ENCODE measurements at places on chromosomes 11 and 22.

DNA sequence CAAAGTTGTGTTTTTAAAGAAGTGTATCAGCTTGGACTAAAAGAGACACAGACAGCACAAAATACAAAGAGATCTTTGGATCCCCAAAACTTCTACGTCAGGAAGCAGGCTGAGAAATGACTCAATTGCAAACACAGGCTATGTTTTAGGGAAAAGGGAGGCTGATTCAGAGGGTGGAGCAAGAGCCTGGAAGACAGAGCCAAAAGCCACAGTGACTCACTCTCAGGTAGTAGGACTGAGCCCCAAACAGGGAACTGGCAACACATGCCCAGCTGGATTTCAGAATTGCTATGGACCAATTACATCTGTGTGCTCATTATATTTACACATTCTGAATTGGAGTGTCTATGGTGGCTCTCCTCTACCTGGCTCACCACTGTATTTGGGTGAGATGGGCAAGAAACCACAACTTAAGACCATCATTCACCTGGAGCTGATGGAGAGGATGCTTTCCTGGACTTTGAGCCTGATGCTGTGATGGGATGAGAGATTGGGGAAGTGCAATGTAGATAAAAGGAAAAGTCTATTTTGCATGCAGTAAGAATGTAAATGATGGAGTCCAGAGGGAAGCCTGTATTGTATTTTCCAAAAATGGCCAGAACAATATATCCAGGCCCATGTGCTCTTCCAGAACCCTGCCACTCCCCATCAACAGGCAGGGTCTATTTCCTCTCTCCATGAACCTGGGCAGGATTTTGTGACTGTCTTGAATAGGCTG is 20.8 kb upstream of the LINC01488 start:
- H3K36me3 ChIP-seq: no peaks in the 10 kb centered on the region
- H3K4me1 ChIP-seq: no peaks in the 10 kb centered on the region
- DNase-seq: no peak
- peaks cover 36% of the 10 kb centered on the region for H3K27me3 ChIP-seq
- no peak overlapping the region for H3K4me3 ChIP-seq

DNA sequence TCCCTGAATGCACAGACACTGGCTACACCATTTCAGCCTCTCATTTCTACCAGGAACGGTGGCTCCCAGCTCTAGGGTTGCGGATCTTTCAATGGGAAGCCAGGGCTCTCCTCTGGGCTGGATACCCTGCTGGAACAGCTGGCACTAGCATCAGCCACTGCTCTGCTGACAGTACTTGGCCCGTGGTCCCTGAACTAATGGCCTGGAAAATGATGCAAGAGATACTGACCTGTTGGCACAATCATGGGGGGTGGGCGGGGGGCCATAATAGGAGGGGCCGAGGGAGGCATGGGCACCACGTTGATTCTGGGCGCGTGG is 10.7 kb upstream of the TBC1D10A start:
- no peaks in the 10 kb centered on the region for H3K27me3 ChIP-seq
- H3K36me3 ChIP-seq: peaks cover 100% of the 10 kb centered on the region
- H3K4me3 ChIP-seq: no peak overlapping the region
- H3K4me1 ChIP-seq: peaks cover 36% of the 10 kb centered on the region
- peak overlapping the region; percentile 22 for H3K27ac ChIP-seq

DNA sequence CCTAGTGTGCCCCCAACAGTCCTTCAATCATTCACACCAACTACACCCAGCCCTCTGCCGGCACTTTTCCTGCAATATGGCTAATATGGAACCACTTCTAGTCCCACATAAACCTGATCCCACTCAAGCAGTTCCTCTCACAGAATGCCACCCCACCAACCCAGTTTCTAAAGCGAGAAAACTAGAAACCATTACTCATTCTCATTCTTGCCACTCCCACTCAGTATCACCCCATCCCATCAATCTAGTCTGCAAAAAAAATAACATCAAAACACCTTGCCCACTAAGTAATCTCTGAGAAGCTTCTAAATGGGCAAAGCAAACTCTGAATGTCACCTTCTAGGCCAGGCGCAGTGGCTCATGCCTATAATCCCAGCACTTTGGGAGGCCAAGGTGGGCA is 17.9 kb downstream of the NAP1L4 start:
- DNase-seq: no peak
- peak overlapping the region; percentile 90 for H3K27ac ChIP-seq
- H3K4me3 ChIP-seq: no peak overlapping the region
- H3K27me3 ChIP-seq: no peaks in the 10 kb centered on the region

- H3K4me1 ChIP-seq: peaks cover 39% of the 10 kb centered on the region
- peak overlapping the region; percentile 84 for H3K4me3 ChIP-seq
- H3K27ac ChIP-seq: peak overlapping the region; percentile 97
- no peaks in the 10 kb centered on the region for H3K27me3 ChIP-seq
- peak; percentile 66 for DNase-seq
- peaks cover 12% of the 10 kb centered on the region for H3K36me3 ChIP-seq
These were observed 745 bp upstream of the ZBTB44 start for GRCh38 chr11:130315354-130315970.

DNA sequence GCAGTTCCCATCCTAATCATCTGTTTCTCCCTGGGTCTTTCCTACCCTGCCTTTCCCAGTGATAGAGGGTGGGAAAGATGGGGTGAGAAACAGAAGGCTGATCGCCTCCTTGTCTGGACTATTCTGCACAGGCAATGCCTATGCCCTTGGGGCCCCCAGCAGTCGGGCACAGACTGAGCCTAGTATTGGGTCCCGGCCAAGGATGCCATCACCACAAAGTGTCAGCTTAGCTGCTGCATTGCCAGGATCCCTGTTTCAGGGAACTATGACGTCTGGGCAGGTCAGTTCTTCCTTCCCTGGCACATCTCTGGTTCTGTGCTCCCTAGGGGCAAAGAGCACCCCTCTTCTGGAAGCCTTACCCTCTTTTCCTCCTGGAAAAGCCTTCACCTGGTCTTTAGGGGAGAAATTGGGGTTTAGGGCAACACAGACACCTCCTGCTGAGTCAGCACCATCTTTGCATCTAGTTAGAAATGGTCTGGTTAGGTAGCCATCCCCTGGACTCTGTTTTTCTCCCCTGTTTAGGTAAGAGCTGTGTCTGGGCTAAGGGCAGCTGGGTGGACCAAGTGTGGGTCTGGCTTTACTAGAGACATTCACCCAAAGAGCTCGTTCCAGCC is 2.1 kb downstream of the ADAMTS8 start:
- H3K27me3 ChIP-seq: peaks cover 58% of the 10 kb centered on the region
- H3K27ac ChIP-seq: no peak overlapping the region

- no peak overlapping the region for H3K27ac ChIP-seq
- DNase-seq: peak; percentile 27
- H3K36me3 ChIP-seq: no peaks in the 10 kb centered on the region
- no peak overlapping the region for H3K4me3 ChIP-seq
These were observed 1.4 kb upstream of the GNAZ start for GRCh38 chr22:23068832-23069385.

- DNase-seq: peak; percentile 14
- no peaks in the 10 kb centered on the region for H3K36me3 ChIP-seq
- no peak overlapping the region for H3K4me3 ChIP-seq
These were observed 27.5 kb downstream of the ZBTB16 start for GRCh38 chr11:114087025-114087424.

DNA sequence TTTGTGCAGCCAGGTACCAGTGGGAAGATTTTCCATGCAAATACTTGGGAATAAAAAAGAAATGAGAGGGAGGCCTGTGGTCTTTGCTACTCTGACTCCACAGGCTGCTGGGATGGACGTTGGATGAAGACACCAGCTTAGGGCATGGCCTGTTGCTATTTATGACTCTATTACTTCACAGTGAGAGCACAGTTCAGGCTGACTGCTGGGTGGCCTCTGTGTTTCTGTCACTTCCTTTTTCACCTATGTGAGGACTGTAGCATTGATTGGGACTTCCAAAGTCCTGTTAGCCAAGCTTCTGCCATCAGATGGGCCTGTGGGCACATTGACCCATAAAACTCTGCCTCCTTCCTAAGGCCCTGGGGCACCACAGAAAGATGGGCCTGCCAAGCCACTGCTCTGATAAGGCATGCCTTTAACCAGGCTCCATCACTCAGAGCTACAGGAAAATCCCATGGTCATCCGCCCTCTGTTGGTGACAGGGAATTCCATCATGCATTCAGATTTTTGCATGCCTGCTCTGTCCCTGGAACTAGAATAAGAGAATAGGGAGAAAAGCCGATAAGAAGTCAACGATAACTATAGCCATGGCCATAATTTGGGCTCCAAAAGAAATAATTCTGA is 64.6 kb downstream of the KCNJ1 start:
- peaks cover 32% of the 10 kb centered on the region for H3K4me1 ChIP-seq
- peak overlapping the region; percentile 41 for H3K27ac ChIP-seq
- no peak overlapping the region for H3K4me3 ChIP-seq
- H3K27me3 ChIP-seq: no peaks in the 10 kb centered on the region
- no peak for DNase-seq
- peaks cover 82% of the 10 kb centered on the region for H3K36me3 ChIP-seq

DNA sequence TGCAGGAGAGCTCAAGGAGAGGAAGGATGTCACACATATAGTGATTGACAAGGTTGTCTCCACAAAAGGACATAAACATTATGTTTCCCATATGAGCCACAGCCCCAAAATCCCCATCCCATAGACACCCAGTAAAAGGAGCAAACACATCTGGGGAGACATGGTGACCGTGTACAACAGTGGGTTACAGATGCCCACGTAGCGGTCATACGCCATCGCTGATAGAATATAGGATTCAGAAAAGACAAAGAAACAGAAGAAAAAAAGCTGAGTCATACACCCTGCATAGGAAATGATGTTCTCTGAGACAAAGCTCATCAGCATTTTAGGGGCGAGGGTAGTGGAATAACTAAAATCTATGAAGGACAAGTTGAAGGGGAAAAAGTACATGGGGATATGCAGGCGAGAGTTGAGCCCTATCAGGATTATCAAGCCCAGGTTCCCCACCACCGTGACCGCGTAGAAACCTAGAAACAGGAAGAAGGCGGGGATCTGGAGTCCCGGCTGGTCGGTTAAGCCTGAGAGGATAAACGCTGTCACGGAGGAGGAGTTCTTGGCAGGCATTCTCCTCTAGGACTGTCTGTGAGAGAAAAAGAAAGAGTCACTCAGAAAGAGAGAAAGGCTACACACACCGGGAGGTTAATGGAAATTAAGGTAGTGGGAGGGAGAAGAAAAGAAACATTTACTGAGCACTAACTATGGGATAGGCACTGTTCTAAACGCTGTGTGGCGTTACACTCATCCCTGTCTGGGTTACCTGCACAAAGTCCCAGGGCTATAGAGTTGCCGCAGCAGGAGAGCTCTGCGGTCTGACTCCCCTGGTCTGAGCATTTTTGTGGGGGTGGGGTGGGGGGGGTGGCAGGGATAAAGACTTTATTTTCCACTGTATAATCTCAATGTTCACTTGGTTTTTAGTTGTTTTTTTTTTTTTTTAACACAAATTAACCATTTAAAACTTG is 36.1 kb upstream of the OR8B8 start:
- H3K4me3 ChIP-seq: peak overlapping the region; percentile 49
- peak overlapping the region; percentile 41 for H3K27ac ChIP-seq
- H3K4me1 ChIP-seq: peaks cover 10% of the 10 kb centered on the region
- H3K36me3 ChIP-seq: no peaks in the 10 kb centered on the region

- no peak overlapping the region for H3K27ac ChIP-seq
- H3K4me3 ChIP-seq: no peak overlapping the region
- no peaks in the 10 kb centered on the region for H3K4me1 ChIP-seq
- no peaks in the 10 kb centered on the region for H3K27me3 ChIP-seq
- no peak for DNase-seq
- H3K36me3 ChIP-seq: no peaks in the 10 kb centered on the region
These were observed 10.1 kb upstream of the HTR3B start for GRCh38 chr11:113894421-113894996.

- H3K27ac ChIP-seq: no peak overlapping the region
- no peaks in the 10 kb centered on the region for H3K36me3 ChIP-seq
- peaks cover 2% of the 10 kb centered on the region for H3K4me1 ChIP-seq
- DNase-seq: no peak
- H3K4me3 ChIP-seq: no peak overlapping the region
These were observed 36.0 kb upstream of the ACCSL start for GRCh38 chr11:44011797-44012196.

GRCh38 chr11:69644962-69645675 is 4.2 kb downstream of the CCND1 start:
- no peak overlapping the region for H3K4me3 ChIP-seq
- H3K4me1 ChIP-seq: peaks cover 13% of the 10 kb centered on the region
- H3K36me3 ChIP-seq: peaks cover 2% of the 10 kb centered on the region

DNA sequence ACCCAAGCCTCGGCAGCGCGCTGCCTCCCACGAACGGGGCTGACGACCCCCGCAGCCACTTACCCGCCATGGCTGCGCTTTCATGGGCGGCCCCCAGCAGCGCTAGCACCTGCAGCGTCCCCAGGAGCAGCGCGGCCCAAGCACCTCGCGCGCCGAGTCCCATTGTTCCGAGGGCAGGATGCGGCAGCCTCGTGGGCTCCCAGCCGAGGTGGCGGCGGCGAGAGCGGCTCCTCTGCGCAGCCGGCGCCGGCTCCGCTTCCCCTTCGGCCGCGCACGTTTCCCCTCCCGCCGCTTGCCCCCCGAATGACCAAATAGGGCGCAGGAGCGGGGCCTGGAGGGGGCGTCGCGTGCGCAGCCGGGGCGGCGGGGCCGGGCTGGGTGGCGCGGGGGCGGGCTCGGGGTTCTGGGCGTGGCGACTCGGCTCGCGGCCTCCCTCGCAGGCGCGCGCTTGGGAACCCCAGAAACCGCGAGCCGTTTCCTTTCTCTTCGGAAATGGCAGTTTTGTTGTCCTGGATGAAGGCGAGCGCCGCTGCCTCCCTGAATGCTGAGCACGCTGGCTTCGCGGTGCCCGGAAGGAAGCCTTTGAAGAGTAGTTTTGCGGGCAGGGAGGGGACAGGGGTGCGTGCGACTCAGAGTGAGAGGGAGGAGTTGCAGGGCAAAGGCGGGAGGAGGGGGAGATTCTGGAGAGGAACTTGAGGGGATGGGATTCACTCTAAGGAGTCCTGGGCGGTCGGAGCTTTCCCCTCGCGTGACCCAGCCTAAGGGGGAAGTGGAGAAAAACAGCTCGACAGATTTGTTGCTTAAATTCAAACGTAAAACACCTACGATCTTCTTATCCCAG is at the start of gene TMEM123:
Gene TMEM123, minus strand, starts transcription at position 305 of the 841 bp plus-strand sequence. Its CDS starts 142 bp downstream, at position 163.
- peak; percentile 91 for DNase-seq
- H3K36me3 ChIP-seq: peaks cover 42% of the 10 kb centered on the region
- H3K4me1 ChIP-seq: peaks cover 78% of the 10 kb centered on the region
- peak within 1 kb of the TSS; percentile 92 for H3K4me3 ChIP-seq
- H3K27me3 ChIP-seq: no peaks in the 10 kb centered on the region
- peak within 1 kb of the TSS; percentile 98 for H3K27ac ChIP-seq

GRCh38 chr11:6360183-6360582 is 30.1 kb upstream of the SMPD1 start:
- H3K27ac ChIP-seq: no peak overlapping the region
- no peaks in the 10 kb centered on the region for H3K27me3 ChIP-seq
- DNase-seq: no peak

- no peak overlapping the region for H3K27ac ChIP-seq
- peaks cover 69% of the 10 kb centered on the region for H3K27me3 ChIP-seq
- no peaks in the 10 kb centered on the region for H3K4me1 ChIP-seq
- H3K36me3 ChIP-seq: no peaks in the 10 kb centered on the region
- no peak overlapping the region for H3K4me3 ChIP-seq
These were observed 609.5 kb downstream of the BRD1 start for GRCh38 chr22:49218142-49218541.

- no peak overlapping the region for H3K27ac ChIP-seq
- H3K4me1 ChIP-seq: no peaks in the 10 kb centered on the region
- no peak for DNase-seq
These were observed 148.6 kb downstream of the NXPE2 start for GRCh38 chr11:114826910-114827442.

Measured in activated T-cell treated with anti-CD3 and anti-CD28 coated beads, Interleukin-2, amount 50 U/mL, for 24 hours (primary cell).